ENCODE measurements at places on chromosomes 4 and X. TPM values are rescaled to one million over a fixed set of nuclear protein-coding genes. Genes with fewer than 3 reads are reported as not detected.

The RAI2 gene
- total RNA-seq: 4.8 TPM

The NEXMIF gene
- total RNA-seq: 4.5 TPM

GRCh38 chrX:100700809-100701208 is 31.1 kb downstream of the SYTL4 start:
- no peak overlapping the region for H3K27ac ChIP-seq
- H3K4me1 ChIP-seq: no peaks in the 10 kb centered on the region
- no peak for DNase-seq
- no peak overlapping the region for H3K4me3 ChIP-seq
- no peaks in the 10 kb centered on the region for H3K27me3 ChIP-seq
- no peaks in the 10 kb centered on the region for H3K36me3 ChIP-seq

DNA sequence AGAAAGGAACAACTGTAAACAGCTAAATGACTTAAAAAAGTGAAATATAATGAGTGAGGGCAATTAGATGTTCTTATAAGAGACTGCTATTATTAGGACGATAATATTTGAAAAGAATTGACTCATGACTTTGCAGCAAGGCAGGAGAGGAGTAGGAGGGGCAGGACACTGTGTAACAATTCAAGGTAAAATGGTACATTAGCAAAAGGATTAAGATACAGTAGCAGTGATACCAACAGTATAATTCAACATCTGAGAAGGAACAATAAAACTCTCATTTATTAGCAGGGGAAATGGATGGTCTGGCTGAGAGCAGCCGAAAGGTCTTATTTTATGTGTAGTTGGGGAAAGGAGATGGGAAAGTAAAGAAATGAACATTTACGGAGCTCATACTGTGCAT is 315.5 kb upstream of the BOD1L1 start:
- no peak overlapping the region for H3K27ac ChIP-seq
- no peak overlapping the region for H3K4me3 ChIP-seq
- H3K27me3 ChIP-seq: no peaks in the 10 kb centered on the region
- DNase-seq: no peak
- no peaks in the 10 kb centered on the region for H3K36me3 ChIP-seq
- H3K4me1 ChIP-seq: no peaks in the 10 kb centered on the region

- H3K4me1 ChIP-seq: no peaks in the 10 kb centered on the region
- no peaks in the 10 kb centered on the region for H3K36me3 ChIP-seq
- H3K4me3 ChIP-seq: no peak overlapping the region
Measured at GRCh38 chrX:14124562-14124961, 94.9 kb upstream of the GEMIN8 start.

DNA sequence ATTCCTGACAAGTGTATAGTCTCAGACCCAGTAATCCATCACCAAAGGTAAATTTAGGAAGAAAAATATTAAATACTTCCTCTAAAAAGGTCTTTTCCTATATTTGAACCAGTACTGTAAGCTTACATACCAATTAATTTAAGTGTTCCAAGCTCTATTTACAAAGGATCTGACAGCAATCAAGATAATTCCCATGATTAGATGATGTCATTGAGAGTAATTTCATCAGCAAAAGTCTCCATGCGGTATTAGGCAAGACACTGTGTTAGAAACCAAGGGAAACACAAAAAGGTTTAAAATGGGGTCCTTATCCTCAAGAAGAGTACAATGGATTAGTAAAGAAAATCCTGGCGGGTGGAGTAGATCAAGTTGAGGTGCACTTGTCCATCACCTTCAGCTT is 198.5 kb downstream of the PRDM5 start:
- H3K27ac ChIP-seq: no peak overlapping the region
- no peak for DNase-seq
- H3K27me3 ChIP-seq: no peaks in the 10 kb centered on the region
- no peak overlapping the region for H3K4me3 ChIP-seq

All from endodermal cell (in vitro differentiated cells).